ENCODE measurements at places on chromosomes 16 and 17. TPM values are rescaled to one million over a fixed set of nuclear protein-coding genes. Genes with fewer than 3 reads are reported as not detected.

The NPB gene
- 0.30 TPM for total RNA-seq

The SOST gene
- total RNA-seq, result not detected

GRCh38 chr16:14249291-14250032, 178.3 kb downstream of the MRTFB start:
- H3K4me3 ChIP-seq, result no peak overlapping the region
- DNase-seq, result peak; percentile 84
- H3K4me1 ChIP-seq, result no peaks in the 10 kb centered on the region
- H3K27me3 ChIP-seq, result no peaks in the 10 kb centered on the region
- H3K27ac ChIP-seq, result no peak overlapping the region

- DNase-seq, result no peak
- H3K4me3 ChIP-seq, result no peak overlapping the region
- no peak overlapping the region for H3K27ac ChIP-seq
- no peaks in the 10 kb centered on the region for H3K36me3 ChIP-seq
- no peaks in the 10 kb centered on the region for H3K4me1 ChIP-seq
Observed at GRCh38 chr16:12188061-12188934, 211.8 kb downstream of the SNX29 start.

GRCh38 chr16:11674001-11674817, 6.0 kb downstream of the SNN start:
- peaks cover 54% of the 10 kb centered on the region for H3K4me1 ChIP-seq
- DNase-seq, result no peak
- no peaks in the 10 kb centered on the region for H3K27me3 ChIP-seq
- no peak overlapping the region for H3K4me3 ChIP-seq
- H3K36me3 ChIP-seq, result peaks cover 23% of the 10 kb centered on the region

DNA sequence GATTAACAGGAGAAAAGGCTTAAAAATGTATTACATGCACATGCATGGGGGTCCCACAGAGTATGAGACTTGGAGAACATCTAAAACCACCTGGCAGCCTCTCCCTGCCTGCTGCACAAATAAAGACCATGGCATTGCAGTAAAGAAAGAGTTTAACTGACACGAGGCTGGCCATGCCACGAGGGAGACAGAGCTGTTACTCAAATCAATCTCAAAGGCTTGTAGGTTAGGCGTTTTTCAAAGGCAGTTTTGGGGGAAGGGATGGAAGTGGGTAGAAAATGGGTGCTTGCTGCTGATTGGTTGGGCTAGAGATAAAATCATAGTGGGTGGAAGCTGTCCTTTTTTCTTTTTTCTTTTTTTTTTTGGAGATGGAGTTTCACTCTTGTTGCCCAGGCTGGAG, 17.3 kb upstream of the PSMD7 start:
- H3K27me3 ChIP-seq, result peaks cover 18% of the 10 kb centered on the region
- H3K4me1 ChIP-seq, result no peaks in the 10 kb centered on the region
- DNase-seq, result no peak
- H3K36me3 ChIP-seq, result no peaks in the 10 kb centered on the region
- no peak overlapping the region for H3K27ac ChIP-seq
- no peak overlapping the region for H3K4me3 ChIP-seq

DNA sequence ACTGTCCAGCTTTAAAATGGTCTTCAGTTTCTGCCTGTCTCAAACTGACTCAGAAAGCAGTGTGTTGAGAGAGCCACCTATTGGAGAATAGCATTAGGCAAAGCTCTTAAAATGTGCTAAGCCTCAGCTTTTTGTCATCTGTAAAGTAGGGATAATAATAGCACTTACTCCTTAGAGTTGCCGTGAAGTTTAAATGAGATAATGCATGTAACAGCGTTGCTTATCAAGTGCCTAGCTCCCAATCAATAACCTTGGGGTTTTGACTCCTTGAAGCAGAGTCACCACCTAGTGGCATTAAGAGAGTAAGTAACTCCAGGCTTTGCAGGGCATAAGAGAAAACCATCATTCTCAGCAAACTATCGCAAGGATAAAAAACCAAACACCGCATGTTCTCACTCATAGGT, 163.3 kb downstream of the HS3ST2 start:
- no peak overlapping the region for H3K27ac ChIP-seq
- no peaks in the 10 kb centered on the region for H3K36me3 ChIP-seq
- DNase-seq, result no peak
- peaks cover 4% of the 10 kb centered on the region for H3K27me3 ChIP-seq
- no peak overlapping the region for H3K4me3 ChIP-seq
- H3K4me1 ChIP-seq, result no peaks in the 10 kb centered on the region

- no peak overlapping the region for H3K27ac ChIP-seq
- H3K4me1 ChIP-seq, result no peaks in the 10 kb centered on the region
- no peaks in the 10 kb centered on the region for H3K27me3 ChIP-seq
- no peaks in the 10 kb centered on the region for H3K36me3 ChIP-seq
- no peak for DNase-seq
- H3K4me3 ChIP-seq, result no peak overlapping the region
Observed at GRCh38 chr16:35134471-35134870, 1675.1 kb downstream of the TP53TG3F start.

- H3K27me3 ChIP-seq, result peaks cover 52% of the 10 kb centered on the region
- no peak overlapping the region for H3K27ac ChIP-seq
- peaks cover 2% of the 10 kb centered on the region for H3K4me1 ChIP-seq
- no peaks in the 10 kb centered on the region for H3K36me3 ChIP-seq
Observed at GRCh38 chr16:56207421-56207820, 16.1 kb downstream of the GNAO1 start.

DNA sequence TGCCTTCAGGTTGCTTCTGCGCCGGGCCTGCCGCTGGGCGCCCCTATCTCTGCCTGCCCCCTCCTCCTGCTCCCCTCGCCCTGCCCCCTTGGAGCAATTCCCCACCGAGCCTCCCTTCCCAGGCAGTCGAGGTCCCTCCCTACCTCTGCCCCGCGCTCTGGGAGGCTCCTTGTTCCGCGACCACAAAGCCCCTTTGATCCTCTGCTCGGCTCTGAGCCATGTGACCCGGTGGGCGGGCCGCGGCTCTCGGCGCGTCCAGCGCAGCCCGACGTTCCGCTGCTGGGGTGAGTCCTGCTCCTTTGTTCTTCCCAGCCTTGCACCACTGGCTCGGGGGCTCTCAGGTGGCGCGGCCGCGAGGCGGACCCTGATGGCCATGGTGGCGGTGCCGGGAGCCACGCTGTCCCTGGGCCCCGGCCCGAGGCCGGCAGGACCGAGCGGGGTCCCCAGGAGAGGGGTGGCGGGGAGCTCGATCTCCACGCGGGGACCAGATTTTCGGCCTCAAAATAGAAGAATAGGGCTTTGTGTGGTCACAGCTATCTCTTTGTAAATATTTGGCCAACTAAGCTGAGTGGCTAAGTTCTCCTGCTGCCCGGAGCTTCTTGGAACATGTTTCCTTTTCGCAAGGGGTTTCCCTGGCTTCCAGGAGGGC, 310.6 kb downstream of the SEC14L1 start:
- peaks cover 62% of the 10 kb centered on the region for H3K4me1 ChIP-seq
- no peaks in the 10 kb centered on the region for H3K27me3 ChIP-seq
- peak overlapping the region; percentile 96 for H3K27ac ChIP-seq
- peak overlapping the region; percentile 97 for H3K4me3 ChIP-seq
- DNase-seq, result peak; percentile 94

DNA sequence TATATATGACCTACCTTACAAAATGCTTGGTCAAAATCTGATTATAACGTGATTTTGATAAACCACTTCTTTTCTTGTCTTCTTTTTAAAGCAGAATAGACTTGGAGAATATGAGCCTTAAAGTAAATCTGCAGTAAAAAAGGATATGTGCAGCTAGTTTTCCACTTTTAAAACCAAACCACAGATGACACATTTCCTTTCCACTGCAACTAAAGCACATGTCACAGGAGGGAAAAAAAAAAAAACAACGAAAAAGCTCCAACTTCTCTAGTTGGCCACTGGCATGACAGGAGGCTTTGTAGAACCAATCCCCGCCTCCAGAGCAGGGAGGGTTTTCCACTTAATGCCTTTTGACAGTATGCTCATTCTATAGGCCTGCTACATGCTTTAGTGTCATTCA, at the start of gene EVI2A:
Gene EVI2A, minus strand, starts transcription at position 142 of the 400 bp plus-strand sequence. CDS start 2,609 bp downstream, outside the sequence.
- DNase-seq, result peak; percentile 94
- peak within 1 kb of the TSS; percentile 89 for H3K4me3 ChIP-seq
- peaks cover 29% of the 10 kb centered on the region for H3K36me3 ChIP-seq
- peaks cover 26% of the 10 kb centered on the region for H3K4me1 ChIP-seq
- H3K27ac ChIP-seq, result peak within 1 kb of the TSS; percentile 97

DNA sequence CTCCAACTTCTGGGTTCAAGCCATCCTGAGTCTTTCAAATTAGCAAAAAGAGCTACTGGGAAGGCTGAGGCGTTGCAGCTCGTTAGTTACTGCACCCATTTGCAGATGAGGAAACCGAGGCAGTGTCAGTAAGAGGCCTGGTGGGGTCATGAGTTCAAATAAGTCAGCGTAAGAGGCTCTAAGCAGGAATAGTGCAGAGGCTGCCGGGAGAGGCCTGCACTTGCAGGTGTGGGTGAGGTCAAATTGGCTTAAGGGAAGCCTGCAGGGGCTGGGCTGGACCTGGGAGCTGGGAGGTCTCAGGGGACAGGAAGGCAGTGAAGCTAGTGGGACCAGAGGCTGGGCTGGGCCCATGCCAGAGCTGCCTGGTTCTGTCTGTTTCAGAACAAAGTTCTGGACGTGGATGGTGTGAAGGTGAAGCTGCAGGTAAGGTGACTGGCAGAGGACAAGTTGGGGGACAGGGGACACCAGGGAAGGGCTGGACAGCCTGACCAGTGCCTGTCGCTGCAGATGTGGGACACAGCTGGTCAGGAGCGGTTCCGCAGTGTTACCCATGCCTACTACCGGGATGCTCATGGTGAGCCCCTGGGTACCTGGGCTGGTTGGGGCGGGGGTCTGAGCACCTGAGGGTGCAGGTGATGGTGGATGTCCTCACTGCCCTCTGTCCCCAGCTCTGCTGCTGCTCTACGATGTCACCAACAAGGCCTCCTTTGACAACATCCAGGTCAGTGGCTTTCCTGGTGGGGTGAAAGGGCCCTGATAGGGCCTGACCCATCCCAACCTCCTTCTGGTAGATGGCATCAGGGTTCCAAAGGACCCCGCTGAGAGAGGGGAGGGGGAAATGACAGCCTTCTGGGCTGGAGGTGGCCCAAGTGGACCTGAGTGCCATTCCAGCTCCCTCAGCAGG, 3.0 kb downstream of the RAB26 start:
- H3K27me3 ChIP-seq, result peaks cover 5% of the 10 kb centered on the region
- H3K27ac ChIP-seq, result peak overlapping the region; percentile 69
- no peak for DNase-seq

DNA sequence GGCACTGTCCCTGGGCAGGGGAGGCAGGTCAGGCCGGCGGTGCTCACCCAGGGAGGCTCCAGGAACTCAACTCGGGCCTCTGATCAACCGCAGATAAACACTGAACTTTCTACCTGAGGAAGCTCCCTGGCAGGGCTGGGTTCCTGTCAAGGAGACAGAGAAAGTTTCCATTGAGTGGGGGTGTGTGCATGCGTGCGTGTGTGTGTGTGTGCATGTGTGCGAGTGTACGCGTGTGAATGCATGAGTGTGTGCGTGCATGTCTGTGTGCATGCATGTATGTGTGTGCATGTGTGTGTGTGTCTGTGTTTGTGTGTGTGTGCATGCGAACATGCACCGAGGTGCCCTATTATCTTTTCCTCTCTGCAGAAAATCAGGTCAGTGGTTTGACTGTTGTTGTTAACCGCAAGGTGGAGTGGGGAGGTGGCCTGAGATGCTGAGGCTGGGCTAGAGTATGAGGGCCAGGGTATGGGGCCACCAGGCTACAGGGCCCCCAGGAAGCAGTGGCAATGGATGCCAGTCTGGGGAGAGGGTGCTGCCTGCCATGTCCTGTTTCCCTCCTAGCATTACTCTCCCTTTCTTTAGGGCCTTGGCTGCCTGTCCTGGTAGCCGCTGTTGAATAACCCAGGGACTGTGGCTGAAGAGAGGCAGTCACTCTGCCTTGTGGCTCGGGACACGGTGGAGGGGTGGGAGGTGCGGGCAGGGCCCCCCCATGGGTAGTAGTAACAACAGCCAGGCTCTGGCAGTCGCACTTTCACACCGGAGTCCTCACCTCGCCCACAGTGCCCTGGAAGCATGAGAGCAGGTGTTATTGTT, 24.0 kb downstream of the CCR7 start:
- DNase-seq, result peak; percentile 92
- peaks cover 11% of the 10 kb centered on the region for H3K36me3 ChIP-seq
- H3K27me3 ChIP-seq, result no peaks in the 10 kb centered on the region

DNA sequence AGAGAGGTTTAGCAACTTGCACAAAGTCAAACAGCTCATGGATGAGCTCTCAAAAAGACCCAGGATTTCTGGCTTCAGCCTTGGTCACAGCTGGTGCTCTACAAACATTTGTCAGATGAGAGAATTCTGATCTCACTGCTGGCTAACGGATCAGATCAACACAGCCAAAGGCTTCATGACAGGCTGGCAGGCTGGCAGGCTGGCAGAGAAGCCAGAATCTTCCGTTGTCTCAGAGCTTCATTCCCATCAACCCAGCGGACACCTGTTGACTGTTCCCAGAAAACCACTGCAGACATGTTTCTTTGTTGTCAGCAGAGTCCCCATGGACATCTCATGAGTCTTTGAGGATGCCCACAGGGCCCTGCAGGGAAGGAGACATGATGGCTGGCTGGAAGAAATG, 303.8 kb upstream of the ASIC2 start:
- no peak overlapping the region for H3K27ac ChIP-seq
- no peak overlapping the region for H3K4me3 ChIP-seq
- H3K4me1 ChIP-seq, result no peaks in the 10 kb centered on the region

DNA sequence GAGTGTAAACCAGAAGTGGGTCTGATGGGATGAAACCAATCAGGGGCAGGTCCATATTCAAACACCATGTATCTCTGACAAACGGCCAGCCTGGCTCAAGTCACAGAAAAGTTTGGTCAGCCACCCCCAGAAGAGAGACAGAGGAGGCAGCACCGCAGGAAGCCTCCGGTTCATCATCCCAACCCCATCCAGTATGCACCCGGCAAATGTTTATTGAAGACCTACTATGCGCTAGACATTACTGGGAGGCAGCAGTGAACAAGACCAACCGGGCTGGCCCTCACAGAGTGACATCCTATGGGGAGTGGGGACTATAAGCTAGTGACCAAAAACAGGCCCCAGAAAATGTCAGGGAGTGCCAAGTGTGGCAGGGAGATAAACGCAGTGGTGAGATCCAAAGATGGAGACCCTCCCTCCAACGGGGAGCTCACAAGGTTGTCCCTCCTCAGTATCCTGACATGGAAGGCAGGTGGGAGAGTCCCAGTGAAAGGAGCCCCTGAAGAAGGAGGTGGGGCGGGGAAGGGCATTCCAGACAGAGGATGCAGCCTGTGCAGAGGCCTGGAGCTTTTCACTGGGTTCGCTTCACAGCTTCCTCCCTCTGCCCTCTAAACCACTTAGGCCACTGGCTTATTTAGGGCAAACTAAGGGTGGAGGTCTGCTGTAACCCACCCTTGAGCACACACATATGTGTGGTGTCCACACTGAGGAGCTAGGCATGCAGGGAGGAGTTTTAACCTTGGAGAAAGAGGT, 2.0 kb downstream of the GSG1L start:
- H3K36me3 ChIP-seq, result no peaks in the 10 kb centered on the region
- no peak for DNase-seq
- no peak overlapping the region for H3K27ac ChIP-seq
- H3K27me3 ChIP-seq, result peaks cover 49% of the 10 kb centered on the region
- peaks cover 10% of the 10 kb centered on the region for H3K4me1 ChIP-seq
